ENCODE measurements at places on chromosomes 1 and 21. TPM values are rescaled to one million over a fixed set of nuclear protein-coding genes. Genes with fewer than 3 reads are reported as not detected.

TMEM269 gene
- not detected for total RNA-seq

PRKAB2 gene
- total RNA-seq, result 22.0 TPM

PROK1 gene
- not detected for total RNA-seq

RAB13 gene
- 50.4 TPM for total RNA-seq

SORT1 gene
- total RNA-seq, result 222 TPM

FAM177B gene
- total RNA-seq, result not detected

CAP1 gene
- total RNA-seq, result 224 TPM

DNA sequence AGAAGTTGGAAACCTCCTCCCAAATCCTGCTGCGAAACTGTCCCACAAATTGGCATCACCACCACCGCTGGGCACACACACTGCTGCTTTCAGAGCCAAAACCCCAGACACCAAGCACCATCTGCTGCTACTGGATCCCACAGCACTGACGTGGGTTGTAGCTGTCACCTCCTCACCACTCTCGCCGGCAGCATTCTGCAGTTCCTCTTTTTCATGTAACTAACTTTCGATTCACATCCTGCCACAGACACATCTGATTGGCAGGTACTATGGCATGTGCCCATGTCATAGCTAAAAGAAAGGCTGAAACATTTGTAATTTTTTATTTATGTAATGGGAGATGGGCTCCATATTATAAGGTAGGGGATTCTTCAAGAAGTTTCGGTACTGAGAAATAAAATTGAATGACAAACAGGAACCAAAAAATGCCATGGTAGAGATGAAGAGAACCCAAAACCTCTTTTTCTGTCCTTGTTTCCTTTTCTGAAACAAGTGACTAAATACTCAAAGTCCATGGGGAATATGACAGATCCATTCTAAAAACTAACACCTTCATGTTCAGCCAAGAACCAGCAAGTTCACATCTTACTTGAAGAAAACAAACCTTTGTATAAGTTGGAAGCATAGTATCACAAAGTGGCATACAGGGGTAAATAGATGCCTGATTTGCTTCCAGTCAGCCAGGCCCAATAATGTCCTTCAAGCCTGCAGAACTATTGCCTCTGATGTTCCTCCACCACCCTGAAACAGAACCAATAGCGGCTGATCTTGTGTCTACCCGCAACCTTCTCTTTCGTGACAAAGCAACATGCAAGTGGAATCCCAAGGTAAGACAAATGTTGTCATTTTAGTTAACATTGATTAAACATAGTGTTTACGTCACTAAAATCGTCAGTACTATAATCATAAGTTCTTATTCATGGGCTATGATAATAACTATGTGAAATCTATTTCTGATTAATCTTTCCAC, 26.6 kb upstream of the RGS13 start:
- DNase-seq, result peak; percentile 82

- DNase-seq, result no peak
Observed at GRCh38 chr1:245961137-245961540, 545.9 kb downstream of the SMYD3 start.

- DNase-seq, result peak; percentile 14
Observed at GRCh38 chr1:152108882-152109222, 6.4 kb downstream of the TCHH start.

GRCh38 chr1:240027059-240027462, 64.6 kb upstream of the FMN2 start:
- DNase-seq, result no peak

GRCh38 chr1:230772457-230773395, 25.5 kb downstream of the CAPN9 start:
- no peak for DNase-seq

- peak; percentile 33 for DNase-seq
Observed at GRCh38 chr1:93753791-93754763, 72.4 kb upstream of the BCAR3 start.

GRCh38 chr1:3069491-3070308, 697 bp downstream of the PRDM16 start:
- DNase-seq, result peak; percentile 52

DNA sequence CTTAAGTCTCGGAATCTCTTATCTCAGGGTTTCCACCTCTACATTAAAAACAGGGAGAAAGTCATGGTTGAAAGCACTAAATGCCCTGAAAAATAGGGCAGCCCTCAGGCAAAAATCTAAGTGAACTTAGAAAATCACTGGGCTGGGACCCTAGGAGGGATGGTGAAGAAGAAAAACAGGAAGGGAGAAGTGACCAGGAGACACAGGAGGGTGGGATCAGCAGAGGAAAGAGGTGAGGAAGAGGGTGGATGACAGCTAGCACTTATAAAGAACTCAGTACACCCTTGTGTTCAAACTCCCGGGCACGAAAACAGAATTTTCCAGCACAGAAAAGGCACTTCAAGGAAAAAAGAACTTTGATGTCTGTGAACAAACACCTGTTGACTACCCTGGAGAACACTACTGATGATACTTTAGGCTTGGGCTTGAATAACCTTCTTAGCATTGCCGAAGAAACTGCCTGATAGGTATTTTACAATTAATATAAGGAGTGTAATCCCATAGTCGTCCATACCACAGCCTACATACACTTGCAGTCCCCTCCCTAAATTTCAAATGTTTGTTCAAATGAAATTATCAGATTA, 2.0 kb downstream of the CHML start:
- no peak for DNase-seq

- DNase-seq, result no peak
Observed at GRCh38 chr1:51422367-51423072, 92.2 kb upstream of the TTC39A start.

DNA sequence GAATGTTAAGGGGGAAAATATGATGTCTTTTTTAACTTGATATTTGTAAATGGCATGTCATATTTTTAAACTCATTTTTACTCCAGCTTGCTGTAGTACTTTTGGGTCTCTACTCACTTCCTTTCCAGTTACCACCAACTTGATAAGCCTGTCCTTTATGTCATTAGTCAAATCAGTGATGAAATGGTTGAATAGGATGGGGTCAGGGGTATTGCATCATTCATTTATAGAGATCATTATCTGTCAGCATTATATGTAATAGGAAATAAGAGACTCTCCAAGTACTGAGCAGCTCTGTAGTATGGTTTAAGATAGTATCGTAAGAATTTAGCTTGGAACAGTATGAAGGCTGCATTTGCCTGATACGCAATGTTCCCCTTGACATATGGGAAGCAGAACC, 227.3 kb downstream of the BRINP3 start:
- no peak for DNase-seq

Data from upper lobe of left lung (tissue), 6 donors.